ENCODE measurements at places on chromosomes 16 and 17.
A peak's percentile ranks its signal among the peaks of the same experiment; 100 is the strongest.

GRCh38 chr17:1435326-1435725 is 20.7 kb downstream of the CRK start:
- no peak for DNase-seq

DNA sequence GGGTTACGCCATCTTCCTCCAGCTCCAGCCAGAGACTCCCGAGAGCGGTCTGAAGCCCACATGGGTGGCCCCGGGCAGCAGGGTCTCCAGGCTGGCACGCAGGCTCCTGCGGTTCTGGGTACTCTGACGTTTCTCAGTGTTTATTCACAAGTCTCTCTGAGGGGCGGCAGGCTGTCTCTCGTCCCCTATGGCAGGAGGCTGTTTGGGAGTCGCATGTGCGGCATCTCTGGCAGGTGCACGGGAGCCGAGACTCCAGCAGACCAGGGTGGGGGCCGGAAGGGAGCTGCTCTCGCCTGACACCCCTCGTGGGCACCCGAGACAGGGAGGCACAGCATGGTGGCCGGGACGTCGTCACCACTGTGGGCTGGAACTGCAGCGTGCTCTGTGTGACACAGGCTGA is 48.1 kb downstream of the ZNF778 start:
- no peak for DNase-seq

- no peak for DNase-seq
Observed at GRCh38 chr16:79475841-79476240, 124.7 kb downstream of the MAF start.

GRCh38 chr16:89373355-89374110 is 116.8 kb downstream of the ANKRD11 start:
- DNase-seq, result no peak

GRCh38 chr17:77424585-77425344 is 284.0 kb downstream of the SEC14L1 start:
- DNase-seq, result no peak

DNA sequence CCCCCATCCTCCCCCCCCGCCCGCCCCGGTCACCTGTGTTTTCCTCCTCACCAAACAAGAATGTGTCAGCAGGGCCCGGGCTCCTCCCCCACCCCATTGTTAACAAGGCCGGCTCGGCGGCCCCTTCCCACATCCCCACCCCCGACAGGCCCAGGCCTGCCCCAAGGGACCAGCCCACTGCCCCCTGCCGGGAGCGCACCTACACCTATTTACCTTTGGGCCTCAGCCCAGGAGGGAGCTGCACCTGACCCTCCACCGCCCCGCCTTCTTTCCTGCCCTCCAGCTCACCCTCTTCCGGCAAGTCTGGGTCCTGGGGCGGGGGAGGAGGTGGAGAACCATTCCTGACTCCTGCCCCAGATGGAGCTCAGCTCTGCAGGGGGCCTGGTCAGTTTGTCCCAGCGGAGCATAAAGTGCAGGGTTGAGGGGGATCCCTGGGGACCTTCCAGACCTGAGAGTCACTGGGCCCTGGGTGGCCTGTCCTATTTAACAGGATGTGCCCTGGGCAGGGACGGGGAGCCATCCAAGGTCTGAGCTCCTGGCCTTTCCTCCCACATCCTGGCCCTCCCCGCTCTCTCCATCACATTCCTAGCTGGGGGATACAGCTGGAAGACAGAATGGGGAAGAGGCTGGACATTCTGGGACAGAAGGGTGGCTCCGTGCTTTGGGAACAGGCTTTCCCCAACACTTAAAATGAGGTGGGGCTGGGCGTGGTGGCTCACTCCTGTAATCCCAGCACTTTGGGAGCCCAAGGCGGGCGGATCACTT is 8.3 kb downstream of the FOXJ1 start:
- DNase-seq, result no peak

GRCh38 chr17:38656959-38657823 is 17.6 kb downstream of the EPOP start:
- DNase-seq, result no peak

DNA sequence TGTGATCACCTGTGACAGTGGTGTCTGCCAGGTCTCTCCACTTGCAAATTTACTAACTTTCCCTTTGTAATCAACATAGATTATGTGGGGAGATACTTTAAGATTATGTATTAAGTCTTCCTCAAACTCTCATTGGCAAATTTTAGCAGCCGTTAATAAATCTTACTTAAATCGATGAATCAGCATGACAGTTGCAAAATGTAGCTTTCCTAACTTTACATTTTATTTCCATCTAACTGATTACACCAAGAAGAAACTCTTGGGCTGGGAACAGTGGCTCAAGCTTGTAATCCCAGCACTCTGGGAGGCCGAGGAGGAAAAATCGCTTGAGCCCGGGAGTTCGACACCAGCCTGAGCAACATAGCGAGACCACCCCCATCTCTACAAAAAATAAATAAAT is 23.3 kb upstream of the CPNE2 start:
- DNase-seq, result no peak

- DNase-seq, result peak; percentile 6
Observed at GRCh38 chr16:57245472-57246113, 534 bp downstream of the ARL2BP start.

- DNase-seq, result no peak
Observed at GRCh38 chr17:80874866-80875445, 116.7 kb upstream of the CHMP6 start.

GRCh38 chr17:74431568-74432423 is at the start of gene GPRC5C:
Gene GPRC5C (plus strand): TSS chr17:74432088. CDS start chr17:74439777, 7,689 bp downstream.
- DNase-seq, result peak; percentile 40

Data from CD4-positive, alpha-beta T cell treated with Interleukin-1 beta for 1 hour (primary cell).